ENCODE measurements at places on chromosomes 5 and 9.

GRCh38 chr5:179112469-179113142, 52.4 kb downstream of the ZNF354C start:
- no peak for DNase-seq

- no peak for DNase-seq
Measured at GRCh38 chr5:180689071-180689694, 39.8 kb upstream of the FLT4 start.

DNA sequence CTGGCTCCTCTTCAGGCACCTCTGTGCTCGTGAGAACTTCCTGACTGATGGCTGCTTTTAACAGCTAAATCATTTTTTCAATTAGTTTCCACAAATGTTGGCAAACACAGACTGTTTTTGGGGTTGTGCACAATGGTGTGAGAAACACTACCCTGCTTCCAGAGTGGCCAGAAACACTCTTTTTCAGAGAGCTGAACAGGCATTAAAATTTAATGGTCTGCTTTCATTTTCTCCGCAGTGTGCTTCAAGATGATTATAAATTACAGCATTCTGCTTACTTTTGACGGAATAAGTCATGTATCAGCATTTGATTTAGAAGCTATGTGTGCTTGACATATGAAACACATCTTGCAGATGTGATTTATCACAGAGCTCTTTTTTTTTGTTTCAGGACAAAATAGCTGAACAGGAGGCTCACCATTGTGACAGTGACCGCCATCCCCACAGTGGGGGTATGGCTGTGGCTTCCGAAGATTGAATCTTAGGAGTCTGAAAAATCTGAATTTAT, 454.5 kb upstream of the ZNF608 start:
- DNase-seq: no peak

- DNase-seq: no peak
Measured at GRCh38 chr9:27749838-27750237, 176.6 kb upstream of the C9orf72 start.

- DNase-seq: no peak
Measured at GRCh38 chr5:149409268-149409948, 30.3 kb upstream of the IL17B start.

DNA sequence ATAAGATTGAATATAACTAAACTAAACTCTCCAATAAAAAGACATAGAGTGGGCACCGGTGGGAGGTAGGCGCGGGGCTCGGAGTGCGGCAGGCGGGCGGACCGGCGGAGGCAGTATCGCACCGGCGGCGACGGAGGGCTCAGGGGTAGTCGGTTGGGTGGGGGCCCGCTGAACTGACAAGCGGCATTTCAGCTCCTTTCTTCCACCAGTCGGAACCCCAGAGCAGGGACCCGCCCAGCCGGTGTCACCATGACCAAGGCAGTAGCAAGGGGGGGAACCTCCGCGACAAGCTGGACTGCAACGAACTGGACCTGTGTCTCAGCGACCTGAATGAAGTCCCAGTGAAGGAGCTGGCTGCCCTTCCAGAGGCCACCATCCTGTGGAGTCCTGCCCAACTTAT, 156.7 kb downstream of the HINT1 start:
- no peak for DNase-seq

DNA sequence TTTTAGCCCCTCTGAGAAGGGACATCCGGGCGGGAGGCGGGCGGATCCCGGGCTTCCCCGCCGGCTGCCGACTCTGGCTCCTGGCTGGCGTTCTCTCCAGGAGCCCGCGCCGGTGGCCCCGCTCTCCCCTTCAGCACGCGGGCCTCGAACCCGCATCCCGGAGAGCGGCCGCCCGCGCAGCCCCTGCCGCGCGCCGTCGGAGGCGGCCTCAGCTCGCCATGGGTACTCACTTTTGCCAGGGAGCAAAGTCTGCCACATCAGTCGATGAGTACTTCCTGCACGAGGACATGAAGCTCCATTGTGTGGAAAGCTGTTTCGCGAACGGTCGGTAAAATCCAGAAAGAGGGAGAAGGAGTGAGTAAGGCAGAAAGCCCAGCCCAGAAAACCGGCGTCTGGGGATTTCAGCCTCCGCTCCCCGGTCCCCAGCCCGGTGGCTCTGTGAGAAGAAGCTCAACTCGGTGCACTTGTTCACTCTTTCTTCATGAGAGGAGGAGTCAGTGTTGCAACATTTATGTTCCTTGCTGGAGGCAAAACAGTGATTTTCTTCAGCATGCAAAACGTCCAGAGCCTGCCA, at the start of gene PRLR:
TSS of gene PRLR (minus strand) at position 450 of the 574 bp plus-strand sequence. CDS start 140,867 bp downstream, outside the sequence.
- DNase-seq: no peak

DNA sequence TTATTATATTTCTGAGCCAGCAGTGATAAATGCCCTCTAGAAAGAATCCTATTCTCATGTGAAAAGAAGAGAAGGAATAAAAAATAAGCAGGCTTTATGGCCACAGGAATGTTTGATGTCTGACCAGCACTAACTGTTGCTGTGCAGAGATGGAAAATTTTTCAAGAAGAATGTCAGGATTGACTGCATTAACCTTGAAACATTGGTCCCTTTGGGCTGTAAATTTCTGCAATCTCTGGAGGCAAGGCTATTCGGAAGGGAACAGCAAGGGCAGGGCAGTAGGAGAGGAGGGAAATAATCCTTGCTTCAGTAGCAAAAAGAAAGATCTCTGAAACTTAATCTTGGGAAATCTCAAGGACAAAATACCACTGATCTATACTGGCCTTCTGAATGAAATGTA, 415.2 kb downstream of the DNAH5 start:
- DNase-seq: no peak

DNA sequence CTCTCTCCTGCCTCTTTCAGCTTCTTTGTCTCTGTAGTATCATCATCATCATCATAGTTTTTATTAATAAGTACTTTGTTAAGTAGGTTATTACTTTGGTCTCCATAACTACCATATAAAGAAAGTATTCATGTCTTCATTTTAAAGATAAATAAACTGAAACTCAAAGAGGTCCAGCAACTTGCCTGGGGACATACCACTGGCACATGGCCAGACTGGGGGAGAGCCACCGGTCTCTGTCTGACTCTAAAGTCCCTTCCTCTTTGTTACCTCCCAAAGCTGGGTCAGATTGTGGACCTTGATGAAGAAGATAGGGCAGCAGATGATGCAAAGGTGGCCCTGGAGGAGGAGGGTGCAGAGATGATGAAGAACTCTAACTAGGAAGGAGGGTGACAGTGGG, 8.5 kb downstream of the CDX1 start:
- no peak for DNase-seq

DNA sequence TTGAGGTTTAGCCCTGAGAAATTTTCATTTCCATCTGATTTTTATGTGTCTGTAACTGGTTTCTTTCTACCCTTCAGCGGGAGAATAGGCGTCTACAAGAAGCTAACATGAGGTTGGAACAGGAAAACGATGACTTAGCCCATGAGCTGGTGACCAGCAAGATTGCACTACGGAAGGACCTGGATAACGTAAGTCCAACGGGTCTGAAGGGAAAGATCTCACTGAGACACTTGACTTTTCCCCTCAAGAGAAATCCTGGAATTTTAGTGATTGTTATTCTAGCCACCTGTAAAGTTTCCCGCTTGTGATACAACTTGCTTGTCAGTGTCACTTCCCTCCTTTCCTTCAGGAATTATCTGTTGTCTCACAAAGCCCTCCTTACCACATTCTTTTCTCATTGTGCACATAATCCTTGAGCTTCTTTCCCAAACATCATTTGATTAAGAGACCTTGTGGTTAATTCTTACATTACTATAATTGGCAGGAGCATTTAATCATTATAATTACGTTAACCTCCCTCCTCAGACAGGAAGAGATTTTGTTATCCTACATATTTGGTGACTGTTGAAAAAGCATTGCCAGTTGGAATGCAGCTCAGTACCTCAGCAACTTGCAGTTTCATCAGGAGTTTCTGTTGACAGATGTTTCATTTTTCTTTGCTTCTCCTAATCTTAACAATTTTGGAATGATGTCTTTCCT, 56.9 kb downstream of the GPR21 start:
- DNase-seq: no peak

- DNase-seq: no peak
Measured at GRCh38 chr5:118604106-118604505, 384.2 kb downstream of the DTWD2 start.

- DNase-seq: no peak
Measured at GRCh38 chr5:133232011-133232410, 180.2 kb downstream of the HSPA4 start.

DNA sequence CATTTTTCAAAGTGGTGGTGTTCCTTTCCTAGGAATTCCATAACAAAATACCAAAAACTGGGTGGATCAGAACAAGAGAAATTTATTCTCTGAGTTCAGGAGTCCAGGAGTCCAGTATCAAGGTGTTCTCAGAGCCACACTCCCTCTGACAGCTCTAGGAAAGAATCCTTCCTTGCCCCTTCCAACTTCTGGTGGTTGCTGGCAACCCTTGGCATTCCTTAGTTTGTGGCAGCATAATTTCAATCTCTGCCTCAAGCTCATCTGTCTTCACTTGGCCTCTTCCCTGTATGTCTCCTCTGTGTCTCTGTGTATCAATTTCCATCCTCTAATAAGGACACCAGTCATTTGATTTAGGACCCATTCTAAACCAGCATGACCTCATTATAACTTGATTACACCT, 243.7 kb downstream of the MPDZ start:
- no peak for DNase-seq

GRCh38 chr5:114210662-114211061, 151.2 kb upstream of the KCNN2 start:
- DNase-seq: no peak

GRCh38 chr9:89820337-89820736, 215.5 kb downstream of the GADD45G start:
- DNase-seq: no peak

GRCh38 chr9:86902586-86902985, 44.7 kb downstream of the GAS1 start:
- DNase-seq: no peak

Data from T-helper 17 cell (primary cell).